ENCODE measurements at places on chromosomes 4 and X.

- no peak for DNase-seq
These were observed 63.4 kb downstream of the FHDC1 start for GRCh38 chr4:152999346-153000075.

- DNase-seq = no peak
These were observed 13.6 kb downstream of the TSPAN6 start for GRCh38 chrX:100623001-100623400.

DNA sequence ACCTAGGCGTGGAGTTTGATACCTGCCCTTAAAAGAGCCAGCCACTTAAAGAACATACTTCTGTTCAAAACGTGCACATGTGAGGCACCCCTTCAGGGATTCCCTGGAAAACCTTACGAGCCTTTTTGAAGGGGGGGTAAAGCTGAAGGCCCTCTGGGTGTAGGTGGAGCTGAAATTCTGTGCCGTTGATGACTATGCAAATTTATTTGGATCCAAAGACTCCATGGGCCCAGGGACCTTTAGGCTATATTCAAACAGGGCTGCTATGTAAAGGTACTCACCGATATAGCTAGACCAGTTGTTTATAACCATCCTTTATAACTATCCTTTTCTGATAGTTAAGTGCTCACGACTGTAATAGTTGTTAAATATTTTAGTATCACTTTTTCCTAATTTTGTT is 40.3 kb upstream of the NFXL1 start:
- no peak for DNase-seq

- DNase-seq = no peak
These were observed 2352.3 kb downstream of the PCDH7 start for GRCh38 chr4:33072298-33073089.

DNA sequence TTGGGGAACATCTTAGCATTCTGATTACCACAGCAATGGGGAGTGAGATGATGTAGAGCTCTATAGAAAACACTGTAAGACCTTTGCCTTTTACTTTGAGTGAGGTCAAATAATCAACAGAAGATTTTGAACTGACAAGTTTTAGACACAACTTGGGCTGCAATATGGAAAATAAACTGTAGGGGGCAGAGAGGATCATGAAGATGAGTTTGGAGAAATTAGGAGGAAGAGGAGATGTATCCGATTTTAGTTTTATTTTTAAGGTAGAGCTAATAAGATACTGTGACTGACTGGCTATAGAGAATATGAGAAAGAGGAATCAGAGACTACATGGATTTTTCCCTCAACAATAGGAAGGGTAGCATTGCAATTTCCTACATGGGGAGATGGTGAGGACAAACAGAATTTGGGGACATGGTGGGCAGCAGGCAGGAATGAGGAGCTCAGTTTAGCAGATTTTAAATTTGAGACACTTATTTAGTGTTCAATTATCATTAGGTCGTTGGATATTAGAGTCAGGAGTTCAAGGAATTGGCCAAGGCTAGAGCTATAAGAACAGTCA is 563.1 kb downstream of the INPP4B start:
- peak; percentile 57 for DNase-seq

DNA sequence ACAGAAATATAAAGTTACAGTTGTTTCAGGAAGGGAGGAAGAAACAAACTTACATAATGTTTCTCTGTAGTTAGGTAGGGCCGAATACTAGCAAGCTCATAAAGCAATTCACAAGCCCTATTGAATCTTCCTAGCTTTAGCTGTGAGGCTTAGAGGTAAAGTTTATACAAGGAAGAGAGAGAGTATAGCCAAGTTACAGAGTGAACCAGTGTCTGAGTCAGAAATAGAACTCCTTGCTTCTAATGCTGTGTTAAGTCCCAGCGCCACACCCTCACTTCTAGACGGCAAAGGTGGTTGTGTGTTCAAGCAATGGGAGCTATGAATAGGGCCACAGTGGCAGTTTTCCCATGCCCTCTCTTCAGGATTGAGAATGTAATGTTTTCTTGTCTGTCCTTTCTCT is 6.1 kb downstream of the LPAR4 start:
- no peak for DNase-seq

DNA sequence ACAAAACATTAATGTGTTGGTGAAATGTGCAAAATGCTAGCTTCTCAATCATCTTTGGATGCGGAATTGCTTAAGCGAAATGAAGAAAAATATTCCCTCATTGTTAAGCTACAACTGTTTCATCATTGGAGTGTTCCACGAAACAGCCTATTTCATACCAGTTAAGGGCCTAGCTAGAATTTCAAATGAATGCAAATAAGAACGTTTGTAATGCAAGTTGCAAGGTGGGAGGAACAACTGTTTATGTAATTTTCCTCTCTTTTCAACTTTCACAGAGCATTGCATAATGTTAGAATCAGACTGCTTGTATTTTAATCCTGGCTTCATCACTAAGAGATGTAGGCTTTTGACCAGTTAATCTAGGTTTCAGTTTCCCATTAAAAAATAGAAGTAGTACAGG is 480.1 kb downstream of the IL1RAPL1 start:
- no peak for DNase-seq

DNA sequence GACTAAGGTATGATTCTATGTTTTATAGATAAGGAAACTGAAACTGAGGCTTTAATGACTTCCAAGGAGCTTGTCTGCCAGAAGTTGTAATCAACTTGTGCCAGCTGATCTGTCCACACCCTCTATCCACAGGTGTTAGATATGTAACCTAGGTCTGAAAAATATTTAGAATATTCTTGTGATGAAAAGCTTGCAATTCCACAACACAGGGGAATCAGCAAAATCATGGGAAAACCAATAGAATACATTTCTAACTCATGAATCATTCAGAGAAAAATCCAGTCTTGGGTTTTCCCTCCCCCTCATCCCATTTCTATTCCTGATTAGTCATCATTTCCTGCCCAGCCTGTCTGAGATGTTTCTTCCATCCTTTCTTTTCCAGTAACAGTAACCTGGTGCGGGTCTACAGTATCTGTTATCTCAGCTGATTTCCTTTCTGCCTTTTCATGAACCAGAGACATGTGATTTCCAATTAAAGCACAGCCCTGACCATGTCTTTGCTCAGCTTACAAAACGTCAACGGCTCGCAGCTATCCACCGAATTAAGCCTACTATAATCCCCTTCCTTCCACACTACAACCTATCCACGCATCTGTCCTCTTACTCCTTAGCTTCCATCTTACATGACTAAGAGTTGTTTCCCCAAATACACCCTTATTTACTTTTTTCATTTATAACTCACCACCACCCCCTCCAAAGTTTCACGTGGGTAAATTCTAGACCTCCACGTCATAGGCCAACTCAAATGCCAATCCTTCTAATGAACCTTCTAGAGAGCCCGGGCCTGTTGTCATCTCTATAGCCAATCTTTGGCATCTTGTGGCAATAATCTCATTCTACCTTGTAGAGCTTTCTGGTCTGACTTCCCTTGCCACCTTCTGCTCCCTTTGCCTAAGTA is 961 bp upstream of the NOCT start:
- peak; percentile 23 for DNase-seq

- no peak for DNase-seq
These were observed 53.6 kb downstream of the SLC7A11 start for GRCh38 chr4:138188406-138189084.

GRCh38 chr4:14640476-14640875 is 361.8 kb upstream of the CPEB2 start:
- DNase-seq = no peak

DNA sequence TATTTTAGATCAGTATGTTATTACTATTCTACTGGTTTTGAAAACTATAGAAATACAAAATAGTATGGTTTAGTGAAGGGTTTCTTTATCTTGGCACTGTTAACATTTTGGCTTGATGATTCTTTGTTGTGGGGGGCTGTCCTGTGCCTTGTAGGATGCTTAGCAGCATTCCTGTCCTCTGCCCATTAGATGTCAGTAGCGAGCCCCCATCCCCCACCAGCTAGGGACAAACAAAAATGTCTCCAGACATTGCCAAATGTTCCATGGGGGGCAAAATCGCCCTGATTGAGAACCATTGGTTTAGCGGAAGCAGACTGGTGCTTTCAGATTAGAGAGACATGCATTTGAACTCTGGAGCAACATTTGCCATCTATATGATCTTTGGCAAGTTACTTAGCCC is 23.3 kb downstream of the SPARCL1 start:
- no peak for DNase-seq

DNA sequence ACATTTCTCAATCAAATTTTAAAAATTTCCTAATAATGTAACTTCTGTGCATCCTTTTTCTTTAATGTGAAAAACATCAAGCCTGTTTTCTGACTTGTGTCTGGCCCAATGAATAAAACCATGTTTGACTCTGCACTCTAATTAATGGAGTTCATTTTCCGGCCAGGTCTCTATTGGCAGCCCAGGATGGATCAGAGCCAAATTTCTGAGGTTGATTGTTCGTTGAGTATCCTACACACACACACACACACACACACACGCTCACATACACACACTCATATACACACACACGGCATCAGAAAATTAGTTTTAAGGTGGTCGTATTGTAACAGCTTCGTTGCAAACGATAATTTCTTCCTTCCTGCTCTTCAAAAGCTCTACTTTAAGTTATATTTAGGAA is 28.9 kb upstream of the TLL1 start:
- DNase-seq = no peak

DNA sequence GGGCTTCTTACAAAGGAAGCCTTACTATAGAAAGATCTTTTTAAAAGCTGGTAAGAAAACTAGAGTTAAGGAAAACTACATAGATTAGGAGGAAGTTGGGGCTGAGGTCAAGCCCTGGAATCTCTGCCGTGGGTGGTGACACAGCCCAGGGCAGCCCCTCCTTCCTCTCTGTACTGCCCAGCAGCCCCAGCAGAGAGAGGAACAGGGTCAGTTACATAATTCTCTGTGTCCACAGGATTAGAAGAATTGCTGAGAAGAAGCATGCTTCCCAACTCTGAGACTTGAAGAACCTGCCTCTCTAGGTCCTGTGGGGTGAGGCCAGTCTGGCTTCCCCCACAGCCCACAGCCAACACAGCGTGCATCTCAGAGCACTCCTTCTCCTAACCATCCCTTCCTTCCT is 9.2 kb upstream of the ABLIM2 start:
- DNase-seq = no peak

DNA sequence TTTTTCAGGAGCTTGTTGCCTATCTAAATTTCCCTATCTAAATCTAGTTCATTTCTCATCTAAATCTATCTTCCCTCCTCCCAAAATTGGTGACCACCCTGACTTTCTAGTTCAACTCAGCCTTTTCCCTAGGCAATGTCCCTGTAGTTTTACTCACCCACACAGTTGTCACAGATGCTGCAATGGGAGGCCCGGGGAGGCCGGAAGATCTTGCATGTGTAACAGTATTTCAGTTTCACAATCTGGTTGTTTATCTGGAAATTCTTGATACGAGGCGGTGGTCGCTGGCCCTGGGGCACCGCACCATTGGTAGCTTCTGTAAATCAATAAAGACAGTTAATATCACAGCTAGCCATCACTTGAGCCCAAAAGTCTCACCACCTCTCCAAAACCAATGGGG is 20.2 kb downstream of the ZDHHC9 start:
- no peak for DNase-seq

DNA sequence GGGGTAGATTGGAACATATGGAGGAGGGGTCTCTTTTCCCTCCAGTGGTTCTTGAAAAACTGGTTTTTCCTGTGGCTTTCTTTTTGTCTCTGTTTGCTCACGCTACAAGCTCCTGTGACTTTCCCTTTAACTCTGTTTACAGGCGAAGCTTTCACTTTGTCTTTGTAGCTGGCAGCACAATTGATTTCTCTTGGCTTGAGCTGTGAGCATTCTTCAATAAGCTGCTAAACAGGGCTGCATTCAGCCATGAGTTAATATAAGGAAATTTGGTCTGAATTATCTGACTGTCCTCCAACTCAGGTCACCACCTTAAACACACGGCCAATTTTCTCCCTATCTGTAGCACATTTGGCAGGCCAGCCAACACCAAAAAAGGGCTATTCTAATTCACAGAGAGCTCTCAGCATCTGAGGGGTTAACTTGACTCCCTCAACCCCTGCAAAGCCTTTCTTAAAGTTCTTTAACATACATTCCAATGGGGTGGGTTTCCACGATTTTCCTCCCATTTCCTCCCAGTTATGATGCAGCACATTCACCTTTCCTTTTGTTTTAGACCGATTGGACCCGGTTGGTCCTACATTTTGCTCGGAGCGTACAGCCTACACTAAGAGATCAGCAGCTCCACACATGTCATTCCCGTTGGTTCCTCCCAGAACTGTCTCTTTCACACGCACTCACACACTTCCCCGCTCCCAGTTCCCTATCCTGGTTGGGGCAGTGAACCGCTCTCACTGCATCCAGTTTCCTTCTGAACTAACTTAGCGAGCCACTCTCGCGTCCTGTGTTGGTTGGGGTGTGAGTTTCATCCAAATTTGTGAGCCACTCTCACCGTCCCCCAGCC is 45.4 kb downstream of the UGT2A3 start:
- no peak for DNase-seq

DNA sequence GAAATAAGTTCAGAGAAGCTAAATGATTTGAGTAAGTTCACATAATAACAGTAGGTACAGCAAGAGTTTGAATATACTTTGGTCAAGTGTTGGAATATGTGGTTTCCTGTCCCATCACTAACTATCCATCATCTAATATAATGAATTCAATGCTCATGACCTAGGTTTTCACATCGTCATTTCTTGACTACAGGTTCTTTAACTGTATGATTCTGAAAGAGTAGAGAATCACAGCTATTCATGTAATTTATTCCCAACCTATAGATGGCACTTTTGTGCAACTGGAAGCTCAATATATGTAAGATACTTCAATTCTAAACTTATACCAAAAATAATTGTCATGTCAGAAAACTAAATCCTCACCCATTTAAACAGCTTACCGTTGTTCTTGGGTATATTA is 53.1 kb downstream of the TIGD2 start:
- no peak for DNase-seq

DNA sequence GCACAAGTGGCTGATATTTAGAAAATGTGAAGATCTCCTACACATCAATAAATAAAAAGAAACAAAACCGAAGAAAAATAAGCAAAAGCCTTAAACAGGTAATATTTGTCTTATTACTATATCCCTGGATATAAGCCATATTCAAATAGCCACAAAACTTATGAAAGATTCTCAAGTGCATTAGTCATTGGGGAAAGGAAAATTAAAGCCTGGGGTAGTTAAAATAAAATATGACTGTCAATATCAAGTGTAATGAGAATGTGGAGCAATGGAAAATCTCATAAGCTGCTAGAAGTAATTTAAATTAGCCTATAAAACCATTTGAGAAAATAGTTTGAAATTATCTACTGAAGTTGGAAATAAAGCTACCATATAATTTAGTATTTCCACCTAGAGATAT is 399.9 kb downstream of the GASK1B start:
- no peak for DNase-seq

- DNase-seq = no peak
These were observed 130.1 kb downstream of the EGF start for GRCh38 chr4:110042545-110043517.

- peak; percentile 71 for DNase-seq
These were observed 6.7 kb downstream of the MYL5 start for GRCh38 chr4:680928-681645.

DNA sequence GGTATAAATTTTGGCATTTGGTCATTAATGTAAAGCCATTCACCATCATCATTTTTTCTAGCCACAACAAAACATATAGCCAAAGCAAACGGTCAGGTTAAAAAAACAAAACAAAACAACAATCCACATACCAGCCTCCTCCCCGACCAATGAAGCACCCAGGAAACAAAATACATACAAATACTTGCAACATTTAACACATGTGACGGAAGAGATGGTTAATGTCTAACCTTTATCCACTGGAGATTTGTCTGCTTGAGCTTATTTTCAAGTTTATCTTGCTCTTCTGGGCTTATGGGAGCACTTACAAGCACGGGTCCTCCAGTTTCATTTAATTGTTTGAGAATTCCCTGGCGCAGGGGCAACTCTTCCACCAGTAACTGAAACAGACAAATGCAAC is 857.5 kb upstream of the FTHL17 start:
- no peak for DNase-seq

Data from CD4-positive, alpha-beta T cell treated with Interleukin-21 for 1 hour (primary cell).